ENCODE measurements at places on chromosomes 5 and 9. TPM values are rescaled to one million over a fixed set of nuclear protein-coding genes. Genes with fewer than 3 reads are reported as not detected.

GRCh38 chr9:91342575-91342974 is 19.1 kb downstream of the AUH start:
- no peaks in the 10 kb centered on the region for H3K27me3 ChIP-seq
- no peak overlapping the region for H3K27ac ChIP-seq
- peaks cover 3% of the 10 kb centered on the region for H3K4me1 ChIP-seq
- H3K36me3 ChIP-seq: peaks cover 16% of the 10 kb centered on the region

DNA sequence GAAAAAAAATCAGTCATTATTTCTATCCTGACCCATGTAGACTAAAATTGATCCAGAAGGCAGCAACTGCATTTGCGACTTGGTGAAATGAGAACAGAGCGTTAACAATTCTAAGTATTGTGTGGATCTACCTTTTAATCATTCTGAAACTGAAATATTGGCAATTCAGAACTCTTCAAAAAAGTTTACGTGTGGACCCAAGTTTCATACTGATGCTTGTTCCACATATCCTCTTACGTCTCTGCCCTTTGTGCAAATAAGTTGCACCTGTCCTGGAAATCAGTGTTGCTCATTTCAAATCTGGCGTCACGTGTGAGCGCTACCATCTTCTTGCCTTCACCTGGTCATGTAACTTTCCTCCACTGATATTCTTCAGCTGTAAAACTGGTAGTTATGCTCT is 74.7 kb downstream of the NTRK2 start:
- H3K4me1 ChIP-seq: no peaks in the 10 kb centered on the region
- H3K4me3 ChIP-seq: no peak overlapping the region
- no peaks in the 10 kb centered on the region for H3K27me3 ChIP-seq
- H3K36me3 ChIP-seq: no peaks in the 10 kb centered on the region
- no peak for DNase-seq

DNA sequence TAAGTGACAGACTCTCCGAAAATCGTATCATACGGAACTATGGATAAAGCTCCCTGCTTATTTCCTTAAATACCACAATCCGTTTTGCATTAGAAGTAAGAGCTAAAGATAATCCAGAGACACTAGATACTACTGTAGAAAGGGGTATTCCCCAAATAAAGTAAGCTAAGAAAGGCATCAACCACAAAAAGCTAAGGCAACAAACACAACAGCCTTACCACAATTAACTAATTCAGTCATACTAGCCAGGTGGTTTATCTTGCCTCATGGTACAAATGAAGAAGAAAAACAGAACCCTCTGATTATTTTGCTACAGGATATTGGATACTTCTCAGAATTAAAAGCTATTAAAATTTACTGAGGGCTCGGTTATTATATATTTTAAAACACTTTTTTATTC is 14.1 kb downstream of the ERP44 start:
- no peak for DNase-seq
- no peak overlapping the region for H3K27ac ChIP-seq
- no peaks in the 10 kb centered on the region for H3K27me3 ChIP-seq
- H3K4me3 ChIP-seq: no peak overlapping the region
- no peaks in the 10 kb centered on the region for H3K36me3 ChIP-seq

The ITGA1 gene
- total RNA-seq: 46.6 TPM

DNA sequence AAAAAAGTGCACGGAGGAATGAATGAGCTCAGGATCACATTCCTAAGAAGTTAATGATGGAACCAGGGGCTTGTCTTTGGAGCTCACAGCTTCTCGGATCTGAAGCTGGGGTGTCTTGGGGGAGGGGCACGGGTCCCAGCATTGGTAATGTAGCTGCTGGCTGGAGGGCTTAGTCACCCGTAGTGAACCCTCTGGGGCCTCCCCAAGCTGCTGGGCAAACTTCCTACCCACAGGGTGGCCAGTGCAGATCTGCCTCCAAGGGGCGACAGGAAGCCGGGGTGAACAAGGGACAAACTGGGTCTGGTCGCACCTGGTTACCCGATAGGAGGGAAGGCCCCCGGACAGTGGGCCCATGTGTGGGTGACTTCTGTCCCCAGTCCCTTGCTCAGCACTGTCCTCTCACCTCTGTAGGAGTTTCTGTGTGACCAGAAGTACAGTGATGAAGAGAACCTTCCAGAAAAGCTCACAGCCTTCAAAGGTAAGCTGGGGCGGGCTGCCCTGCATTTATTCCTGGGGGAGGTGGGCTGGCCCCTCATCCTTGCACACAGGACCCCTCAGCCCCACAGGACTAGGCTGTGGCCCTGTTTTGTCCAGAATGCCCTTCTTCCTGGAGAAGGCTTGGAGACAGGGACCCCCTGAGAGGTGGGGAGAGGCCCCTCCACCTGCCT is 14.1 kb upstream of the NUP214 start:
- H3K4me1 ChIP-seq: no peaks in the 10 kb centered on the region
- H3K27me3 ChIP-seq: no peaks in the 10 kb centered on the region
- H3K4me3 ChIP-seq: no peak overlapping the region

Measured in upper lobe of left lung (tissue), 6 donors.